Natural killer cell treated with Interleukin-12 subunit alpha and Interleukin-12 subunit beta and Interleukin-15 and Interleukin-18, amount 100 ng/mL, for 72 hours (primary cell): ENCODE measurements at places on chromosomes 16 and 17. TPM values are rescaled to one million over a fixed set of nuclear protein-coding genes. Genes with fewer than 3 reads are reported as not detected.

DNA sequence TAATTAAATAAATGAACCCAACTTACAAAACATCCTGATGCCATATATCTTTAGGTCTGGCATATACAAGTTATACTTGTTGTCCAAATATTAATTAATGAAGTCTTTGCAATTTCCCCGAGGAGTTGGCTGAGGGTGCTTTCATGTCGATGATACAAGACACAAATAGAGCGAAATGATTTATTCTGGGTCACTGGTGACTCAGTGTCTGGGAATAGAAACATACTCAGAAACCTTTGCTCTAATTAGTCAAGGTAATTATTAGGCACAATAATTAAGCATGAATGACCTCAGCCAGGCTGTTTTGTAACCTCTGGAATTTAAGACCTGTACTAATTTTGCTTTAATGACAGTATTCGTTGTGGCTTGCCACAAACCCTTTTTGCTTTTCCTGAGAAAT is 37.0 kb upstream of the HAPSTR1 start:
- no peak overlapping the region for H3K27ac ChIP-seq
- no peaks in the 10 kb centered on the region for H3K36me3 ChIP-seq
- H3K27me3 ChIP-seq = no peaks in the 10 kb centered on the region
- no peak overlapping the region for H3K4me3 ChIP-seq
- DNase-seq = no peak

DNA sequence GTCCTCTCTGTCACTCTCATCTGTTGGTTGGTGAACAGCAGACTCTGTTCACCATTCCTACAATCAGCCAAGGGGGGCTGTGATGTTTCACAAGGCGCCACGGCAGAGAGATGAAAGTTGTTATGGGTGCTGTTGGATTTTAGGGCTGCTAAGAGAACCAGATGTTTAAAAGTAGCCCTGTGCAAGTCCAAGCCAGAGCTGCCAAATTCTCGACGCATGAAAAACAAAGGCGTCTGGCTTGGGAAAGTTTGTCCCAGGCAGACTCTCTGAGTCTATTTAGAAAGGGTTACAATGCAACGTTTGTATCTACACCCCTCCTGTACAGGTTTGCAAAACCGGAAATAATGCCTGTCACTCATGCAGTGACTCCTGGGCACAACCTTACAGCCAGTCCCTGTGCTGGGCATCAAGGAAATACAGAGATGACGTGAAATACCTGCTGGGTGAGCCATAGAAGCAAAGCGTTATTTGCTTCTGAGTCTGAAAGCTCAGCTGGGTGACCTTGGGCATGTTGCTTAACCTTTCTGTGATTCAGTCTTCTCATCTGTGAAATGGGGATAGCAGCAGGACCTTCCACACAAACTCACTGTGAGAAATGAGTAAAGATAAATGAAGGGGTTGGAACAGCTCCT is 74.8 kb downstream of the XYLT1 start:
- no peak for DNase-seq
- no peak overlapping the region for H3K4me3 ChIP-seq
- peaks cover 6% of the 10 kb centered on the region for H3K36me3 ChIP-seq

Gene PAGR1
- 20.5 TPM for total RNA-seq

GRCh38 chr16:88453611-88454522 is 787 bp downstream of the ZFPM1 start:
- H3K4me1 ChIP-seq = peaks cover 21% of the 10 kb centered on the region
- peak overlapping the region; percentile 78 for H3K27ac ChIP-seq
- no peak for DNase-seq

GRCh38 chr16:85036236-85037049 is 8.8 kb downstream of the KIAA0513 start:
- no peak for DNase-seq
- H3K4me1 ChIP-seq = no peaks in the 10 kb centered on the region
- no peaks in the 10 kb centered on the region for H3K36me3 ChIP-seq
- no peak overlapping the region for H3K4me3 ChIP-seq
- H3K27me3 ChIP-seq = no peaks in the 10 kb centered on the region
- H3K27ac ChIP-seq = no peak overlapping the region

DNA sequence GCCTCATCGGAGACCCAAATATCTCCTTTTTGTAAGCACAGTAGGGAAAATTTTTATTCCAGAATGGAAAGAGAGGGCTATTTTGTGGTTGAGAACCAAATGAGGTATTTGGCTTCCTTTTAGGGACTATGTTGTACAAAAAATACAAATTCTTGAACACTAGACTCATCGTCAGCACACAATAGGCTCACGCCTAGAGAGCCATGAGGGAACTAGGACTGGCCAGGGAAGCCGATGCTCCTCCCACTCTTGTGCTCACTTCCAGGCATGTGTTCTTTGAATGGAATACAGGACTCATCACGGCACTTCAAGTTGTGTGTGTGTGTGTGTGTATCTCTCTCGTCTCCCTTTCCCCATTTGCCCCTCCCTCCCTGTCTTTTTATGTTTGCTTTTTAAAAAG is 17.8 kb upstream of the BLMH start:
- DNase-seq = no peak
- no peak overlapping the region for H3K4me3 ChIP-seq
- no peaks in the 10 kb centered on the region for H3K36me3 ChIP-seq
- H3K27ac ChIP-seq = no peak overlapping the region

Gene COG8
- total RNA-seq = 29.6 TPM

Gene GPS1
- 112 TPM for total RNA-seq

DNA sequence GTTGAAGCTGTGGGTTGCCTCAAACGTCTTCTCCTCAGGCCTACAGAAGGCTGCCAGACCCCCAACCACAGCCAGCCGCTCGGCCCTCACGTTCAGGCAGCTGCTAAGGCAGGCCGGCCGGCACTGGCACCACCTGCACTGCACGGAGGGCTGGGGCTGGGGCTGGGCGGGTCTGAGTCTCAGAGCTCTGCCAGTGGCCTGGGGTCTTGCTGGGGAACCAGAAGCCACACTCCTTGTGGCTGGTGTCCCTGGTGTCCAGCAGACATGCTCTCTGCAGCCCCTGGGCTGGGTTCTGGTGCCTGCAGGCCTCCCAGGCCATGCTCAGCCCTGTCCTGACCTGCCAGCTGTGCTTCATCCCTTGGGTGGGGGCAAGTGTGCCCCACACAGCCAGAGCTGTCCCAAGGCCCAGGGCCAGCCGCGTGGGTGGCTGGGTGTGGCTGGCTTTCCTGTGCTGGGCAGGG is 42.0 kb downstream of the BAHCC1 start:
- no peaks in the 10 kb centered on the region for H3K27me3 ChIP-seq
- H3K27ac ChIP-seq = no peak overlapping the region
- H3K36me3 ChIP-seq = no peaks in the 10 kb centered on the region
- H3K4me1 ChIP-seq = no peaks in the 10 kb centered on the region
- DNase-seq = no peak
- no peak overlapping the region for H3K4me3 ChIP-seq

- peaks cover 4% of the 10 kb centered on the region for H3K36me3 ChIP-seq
- no peak overlapping the region for H3K4me3 ChIP-seq
- H3K27me3 ChIP-seq = peaks cover 37% of the 10 kb centered on the region
- peaks cover 5% of the 10 kb centered on the region for H3K4me1 ChIP-seq
- DNase-seq = no peak
- no peak overlapping the region for H3K27ac ChIP-seq
Measured at GRCh38 chr17:61443475-61443882, 8.7 kb upstream of the TBX4 start.

- H3K36me3 ChIP-seq = peaks cover 5% of the 10 kb centered on the region
- H3K4me3 ChIP-seq = no peak overlapping the region
- no peak overlapping the region for H3K27ac ChIP-seq
- peaks cover 2% of the 10 kb centered on the region for H3K27me3 ChIP-seq
Measured at GRCh38 chr17:83096401-83097224, 17.2 kb downstream of the METRNL start.
